ENCODE measurements at places on chromosomes 12 and 14.

DNA sequence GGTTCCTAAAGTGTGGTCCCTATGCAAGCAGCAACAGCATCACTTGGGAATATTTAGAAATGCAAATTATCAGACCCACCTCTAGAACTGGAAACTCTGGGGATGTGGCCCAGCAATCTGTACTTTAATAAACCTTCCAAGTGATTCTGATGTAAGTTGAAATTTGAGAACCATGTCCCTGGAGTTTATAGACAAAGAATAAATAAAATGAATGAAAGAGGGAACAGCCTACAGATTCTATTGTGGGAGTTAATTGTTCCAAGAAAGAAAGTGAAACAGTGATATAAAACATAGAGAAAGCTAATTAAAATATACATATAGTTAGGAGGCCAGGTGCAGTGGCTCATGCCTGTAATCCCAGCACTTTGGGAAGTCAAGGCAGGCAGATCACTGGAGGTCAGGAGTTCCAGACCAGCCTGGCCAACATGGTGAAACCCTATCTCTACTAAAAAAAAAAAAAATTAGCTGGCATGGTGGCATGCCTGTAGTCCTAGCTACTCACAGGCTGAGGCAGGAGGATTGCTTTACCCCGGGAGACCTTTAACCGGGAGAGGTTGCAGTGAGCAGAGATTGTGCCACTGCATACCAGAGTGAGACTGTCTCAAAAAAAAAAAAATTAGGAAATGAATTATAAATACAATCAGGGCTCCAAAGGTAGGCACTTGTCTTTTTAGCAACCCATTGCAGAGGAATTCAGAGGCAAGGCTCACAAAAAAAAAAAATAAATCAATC is 507.5 kb downstream of the NAV3 start:
- no peak for DNase-seq

DNA sequence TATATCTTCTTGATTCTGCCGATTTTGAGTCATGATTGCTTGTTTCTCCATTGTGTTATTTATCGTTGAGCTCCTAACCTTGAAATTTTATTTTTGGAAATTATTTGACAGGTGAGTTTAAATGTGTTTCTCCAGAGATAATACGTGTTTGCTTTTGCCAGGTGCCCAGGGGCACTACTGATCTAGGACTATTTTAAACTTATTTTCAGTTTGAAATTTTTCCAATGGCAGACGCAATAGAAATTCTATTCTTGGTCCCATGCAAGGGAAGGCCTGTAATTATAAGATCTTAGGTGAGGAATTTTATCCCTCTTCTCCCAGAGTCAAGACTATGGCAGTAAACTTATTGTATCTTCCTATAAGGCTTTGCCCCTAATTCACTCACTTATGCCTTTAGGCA is 252.8 kb downstream of the AEBP2 start:
- DNase-seq = no peak

DNA sequence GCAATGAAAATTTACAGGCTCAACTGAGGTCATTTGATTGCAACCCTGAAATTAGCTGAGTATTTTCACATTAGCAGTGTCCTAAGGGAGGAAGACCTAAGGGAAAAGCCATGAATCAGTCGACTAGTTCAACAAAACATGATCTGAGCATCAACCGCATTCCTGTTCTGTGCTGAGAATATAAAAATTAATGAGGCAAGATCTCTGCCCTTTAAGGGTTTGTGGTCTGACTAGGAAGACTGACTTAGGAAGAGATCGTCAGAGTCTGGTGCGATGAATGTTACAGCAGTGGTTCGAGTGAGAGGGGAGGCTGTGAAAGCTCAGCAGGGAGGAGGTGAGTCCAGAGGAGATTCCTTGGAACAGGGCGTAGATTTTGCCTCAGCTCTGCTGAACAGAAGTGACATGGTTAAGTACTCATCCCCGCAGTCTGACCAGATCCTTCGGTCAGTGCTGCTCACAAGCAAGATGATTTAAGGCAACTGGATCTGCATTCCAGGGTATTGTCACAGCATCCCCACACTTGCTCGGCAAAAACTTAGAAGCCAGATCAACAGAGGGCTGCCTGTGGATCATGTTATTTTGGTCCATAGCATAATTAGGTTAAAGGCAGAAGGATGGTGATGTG is 49.6 kb downstream of the BMAL2 start:
- no peak for DNase-seq

GRCh38 chr14:52846591-52846990 is 55.2 kb upstream of the GNPNAT1 start:
- DNase-seq = no peak

DNA sequence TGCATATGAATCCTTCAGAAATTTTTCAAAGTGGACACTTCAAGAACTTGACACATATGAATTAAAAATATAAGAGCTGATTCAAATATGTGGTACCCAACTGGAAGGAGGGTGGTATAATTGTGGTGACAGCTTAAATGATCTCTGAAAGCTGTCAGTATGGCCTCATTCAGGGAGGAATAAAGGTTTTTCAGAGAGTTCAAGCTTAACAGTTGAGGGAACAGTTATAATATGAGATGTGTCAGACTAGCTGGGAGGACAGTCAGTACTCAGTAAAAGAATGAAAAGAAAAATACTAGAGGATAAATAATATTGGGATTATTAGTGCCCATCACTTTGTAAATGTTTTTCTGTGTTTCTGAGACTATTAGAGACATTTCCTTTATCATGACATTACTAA is 277.5 kb downstream of the RASSF9 start:
- no peak for DNase-seq

DNA sequence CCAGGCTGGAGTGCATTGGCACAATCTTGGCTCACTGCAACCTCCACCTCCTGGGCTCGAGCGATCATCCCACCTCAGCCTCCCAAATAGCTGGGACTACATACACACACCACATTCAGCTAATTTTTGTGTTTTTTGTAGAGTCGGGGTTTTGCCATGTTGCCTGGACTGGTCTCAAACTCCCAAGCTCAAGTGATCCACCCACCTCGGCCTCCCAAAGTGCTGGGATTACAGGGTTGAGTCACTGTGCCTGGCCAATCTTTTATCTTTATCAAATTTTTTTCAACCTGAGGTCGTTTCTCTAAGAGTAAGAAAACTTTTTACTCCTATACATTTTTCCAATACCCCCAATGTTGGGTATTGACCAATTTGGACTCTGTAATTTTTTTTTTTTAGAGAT is 40.0 kb upstream of the NAP1L1 start:
- no peak for DNase-seq

DNA sequence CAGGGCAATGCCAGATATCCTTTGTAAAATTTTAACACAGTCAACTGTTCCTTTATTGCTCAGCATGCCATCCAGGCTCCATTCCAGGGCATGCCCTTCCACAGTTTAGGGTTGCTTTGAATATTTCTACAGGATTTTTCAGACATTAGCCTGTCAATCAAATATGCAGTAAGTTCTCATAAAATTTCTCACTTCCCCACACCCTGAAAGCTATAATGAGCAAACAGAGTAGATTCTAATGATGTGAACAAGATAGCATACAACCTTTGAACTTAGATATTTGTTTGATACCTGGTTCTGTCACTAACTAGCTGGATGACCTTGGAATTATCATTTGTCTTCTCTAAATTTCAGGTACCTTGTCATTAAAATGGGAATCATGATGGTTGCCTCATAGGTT is 251.2 kb downstream of the SYT1 start:
- DNase-seq = no peak

DNA sequence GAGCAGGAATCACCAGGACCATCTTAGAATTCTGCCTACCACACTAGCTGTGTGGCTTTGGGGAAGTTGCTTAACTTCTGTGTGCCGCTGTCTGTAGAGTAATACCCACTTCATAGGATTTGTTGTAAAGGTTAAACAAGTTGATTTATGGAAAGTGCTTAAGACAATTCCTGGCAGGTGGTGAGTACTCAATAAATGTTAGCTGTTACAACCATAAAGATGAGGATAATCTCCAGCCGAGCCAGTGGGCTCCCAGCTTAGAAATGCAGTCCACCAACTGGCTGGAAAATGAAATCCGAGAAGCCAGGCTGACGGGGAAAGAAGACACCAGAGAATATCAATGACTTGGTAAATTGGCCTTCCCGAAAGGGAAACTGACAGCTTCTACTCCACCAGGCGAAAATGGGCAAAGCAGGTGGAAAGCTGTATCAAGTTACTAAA is 173.5 kb downstream of the CHST11 start:
- no peak for DNase-seq

- no peak for DNase-seq
These were observed 1.5 kb downstream of the MLH3 start for GRCh38 chr14:75049731-75050201.

- DNase-seq = no peak
These were observed 40.2 kb downstream of the TAOK3 start for GRCh38 chr12:118332511-118332910.

DNA sequence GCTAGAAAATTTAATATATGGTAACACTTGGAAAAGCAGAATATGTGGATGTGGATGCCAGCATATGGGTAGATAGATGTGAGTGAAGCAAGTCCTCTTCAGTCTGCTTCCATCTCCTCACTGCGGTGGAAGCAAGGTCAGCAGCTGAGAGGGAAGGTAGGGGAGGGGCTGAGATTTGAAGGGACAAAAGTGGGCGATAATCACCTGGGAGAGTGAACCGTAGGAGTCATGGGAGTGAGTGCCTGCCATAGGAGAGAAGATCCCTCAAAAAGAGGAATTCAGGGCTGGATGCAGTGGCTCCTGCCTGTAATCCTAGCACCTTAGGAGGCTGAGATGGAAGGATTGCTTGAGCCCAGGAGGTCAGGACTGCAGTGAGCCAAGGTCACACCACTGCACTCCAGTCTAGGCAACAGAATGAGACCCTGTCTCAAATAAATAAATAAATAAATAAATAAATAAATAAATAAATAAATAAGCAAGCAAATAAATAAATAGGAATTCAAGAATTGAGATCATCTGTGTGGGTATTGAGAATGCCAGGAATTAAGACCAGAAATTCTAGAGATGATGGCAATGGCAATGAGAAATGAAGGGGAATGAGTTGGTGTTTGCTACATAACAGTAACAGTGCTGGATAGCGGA is 123.4 kb downstream of the BICD1 start:
- DNase-seq = no peak

DNA sequence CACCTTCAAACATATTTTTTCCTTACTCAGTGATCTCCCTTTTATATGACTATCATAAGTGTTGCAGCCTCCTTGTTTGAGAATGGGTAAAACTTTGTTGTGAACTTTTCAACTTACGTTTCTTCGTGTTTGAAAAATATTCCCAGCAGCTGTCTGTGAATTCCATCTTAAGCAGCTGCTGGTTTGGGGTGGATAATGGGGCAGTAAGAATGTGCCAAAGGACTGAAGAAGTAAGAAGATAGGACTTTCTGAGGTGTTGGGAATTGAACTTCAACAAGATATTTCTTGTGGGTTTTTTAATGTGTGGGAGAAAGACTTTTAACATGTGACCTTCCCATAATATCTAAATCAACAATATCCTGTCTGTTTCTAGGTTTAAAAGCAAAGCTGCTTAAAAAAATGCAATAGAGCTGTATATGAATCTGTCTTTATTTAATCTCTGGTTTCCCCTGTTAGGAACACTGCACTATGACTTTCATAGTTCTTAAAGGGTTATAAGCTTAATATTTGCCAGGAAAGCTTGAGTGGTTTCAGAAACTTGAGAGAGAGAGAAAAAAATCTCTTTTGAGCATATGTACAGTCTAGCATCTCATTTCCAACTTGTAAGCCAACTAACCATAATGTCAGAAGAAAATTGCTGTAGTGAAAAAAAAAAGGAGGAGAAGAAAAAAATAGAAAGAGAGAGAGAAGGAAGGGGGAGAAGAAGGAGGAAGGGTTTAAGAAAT is 1659.2 kb upstream of the FLRT2 start:
- no peak for DNase-seq

DNA sequence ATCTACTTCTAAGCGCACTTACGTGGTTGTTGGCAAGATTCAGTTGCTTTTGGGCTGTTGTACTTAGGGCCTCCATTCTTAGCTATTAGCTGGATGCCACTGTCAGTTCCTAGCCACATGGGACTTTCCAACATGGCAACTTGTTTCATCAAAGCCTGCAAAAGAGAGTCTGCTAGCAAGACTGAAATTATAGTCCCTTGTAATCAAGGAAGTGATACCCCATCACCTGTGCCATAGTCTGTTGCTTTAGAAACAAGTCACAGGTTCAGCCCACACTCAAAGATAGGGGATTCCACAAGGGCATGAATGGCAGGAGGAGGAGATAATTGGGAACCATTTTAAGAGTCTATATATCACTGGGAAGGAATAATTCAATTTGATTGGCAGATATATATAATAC is 27.1 kb upstream of the SLC17A8 start:
- DNase-seq = no peak
